ENCODE measurements at places on chromosomes 11 and 22.
A peak's percentile ranks its signal among the peaks of the same experiment; 100 is the strongest.

DNA sequence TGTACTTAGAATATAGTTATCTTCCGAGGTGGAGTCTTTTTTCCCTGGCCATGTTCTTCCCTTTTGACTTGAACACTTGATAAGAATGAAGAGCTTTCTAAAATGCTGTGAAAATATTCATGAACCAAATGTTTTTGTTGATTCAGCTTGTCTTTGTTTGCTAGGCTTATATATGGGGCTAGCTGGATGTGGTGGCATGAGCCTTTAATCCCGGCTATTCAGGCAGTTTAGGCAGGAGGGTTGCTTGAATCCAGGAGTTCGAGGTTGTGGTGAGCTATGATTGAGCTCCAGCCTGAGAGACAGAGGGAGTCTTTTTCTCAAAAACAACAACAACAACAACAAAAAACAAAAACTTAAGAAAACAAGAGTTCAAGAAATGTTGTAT lies 23.1 kb downstream of the CBL start:
- DNase-seq, result no peak

- DNase-seq, result no peak
These were observed 415.9 kb downstream of the ETS1 start for GRCh38 chr11:128171506-128171905.

DNA sequence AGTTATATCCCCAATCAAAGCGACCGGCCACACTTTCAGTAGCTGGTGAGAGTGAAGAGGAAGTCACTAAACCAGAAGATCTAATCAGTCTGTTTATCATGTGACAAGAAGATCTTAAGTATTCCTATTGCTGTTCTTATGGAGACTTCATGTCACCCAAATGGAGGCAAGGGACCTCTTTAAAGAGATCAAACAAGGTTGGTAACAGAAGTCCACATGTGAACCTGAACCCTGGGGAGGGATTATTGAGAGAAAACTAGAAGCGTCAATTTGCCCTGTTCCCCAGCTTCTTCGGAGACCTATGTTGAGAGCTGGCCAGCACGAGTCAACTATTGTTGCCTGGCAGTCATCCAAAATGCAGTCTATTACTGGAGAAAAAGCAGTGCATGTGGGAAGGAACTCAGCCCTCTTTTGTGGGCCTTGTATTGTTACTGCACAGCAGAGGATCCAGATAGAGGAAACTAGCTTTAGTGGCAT lies 76.9 kb upstream of the CTSC start:
- peak; percentile 76 for DNase-seq

DNA sequence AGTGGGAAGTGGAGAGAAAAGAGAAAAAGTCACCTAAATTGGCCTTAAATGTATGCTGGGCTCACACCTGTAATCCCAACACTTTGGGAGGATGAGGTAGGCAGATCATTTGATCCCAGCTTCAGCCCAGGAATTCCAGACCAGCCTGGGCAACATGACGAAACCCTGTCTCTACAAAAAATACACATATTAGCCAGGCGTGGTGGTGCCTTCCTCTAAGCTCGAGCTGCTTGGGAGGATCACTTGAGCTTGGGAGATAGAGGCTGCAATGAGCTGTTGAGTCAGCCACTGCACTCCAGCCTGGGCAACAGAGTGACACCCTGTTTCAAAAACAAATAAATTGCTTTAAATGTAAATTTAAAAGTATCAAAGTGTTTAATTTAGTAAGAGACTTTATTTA lies 3.9 kb downstream of the CBL start:
- DNase-seq, result peak; percentile 32

GRCh38 chr11:34773826-34774225 lies 142.4 kb downstream of the APIP start:
- DNase-seq, result no peak

- DNase-seq, result no peak
These were observed 622.3 kb upstream of the CHORDC1 start for GRCh38 chr11:90845126-90845525.

DNA sequence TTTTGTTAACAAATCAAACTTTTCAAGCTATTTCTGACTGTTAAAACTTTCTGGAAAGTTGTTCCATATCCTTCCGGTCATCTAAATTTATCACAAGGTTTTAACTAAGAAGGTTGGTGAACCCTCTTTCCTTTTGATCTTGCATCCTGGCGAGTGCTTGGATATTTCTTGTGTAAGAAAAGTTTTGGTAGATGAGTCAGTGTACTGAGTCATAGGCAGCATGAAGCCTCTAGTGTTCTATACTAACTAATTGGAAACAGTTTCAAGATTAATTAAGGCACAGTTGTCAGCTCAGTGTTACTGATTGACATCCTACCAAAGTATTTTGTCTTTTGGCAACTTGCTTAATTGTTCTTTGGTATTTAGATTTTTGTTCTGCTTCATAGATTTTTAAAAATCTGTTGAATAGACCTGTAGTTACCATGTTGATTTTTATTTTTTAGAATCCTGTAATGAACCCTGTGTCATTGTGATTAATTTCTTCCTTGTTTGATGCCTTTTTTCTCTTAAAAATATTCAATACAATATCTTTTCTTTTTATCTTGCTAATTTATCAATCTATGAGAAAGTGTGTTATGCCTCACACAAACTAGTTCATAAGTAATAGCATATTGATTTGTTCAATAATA lies 38.0 kb downstream of the METTL15 start:
- DNase-seq, result peak; percentile 49
